ENCODE measurements at places on chromosomes 16 and 17.

- DNase-seq = no peak
These were observed 224.7 kb upstream of the NLRP1 start for GRCh38 chr17:5809056-5809455.

GRCh38 chr16:1754204-1754603, 17.1 kb downstream of the NME3 start:
- DNase-seq = no peak

GRCh38 chr17:3542410-3543088, 15.1 kb downstream of the TRPV3 start:
- DNase-seq = no peak

DNA sequence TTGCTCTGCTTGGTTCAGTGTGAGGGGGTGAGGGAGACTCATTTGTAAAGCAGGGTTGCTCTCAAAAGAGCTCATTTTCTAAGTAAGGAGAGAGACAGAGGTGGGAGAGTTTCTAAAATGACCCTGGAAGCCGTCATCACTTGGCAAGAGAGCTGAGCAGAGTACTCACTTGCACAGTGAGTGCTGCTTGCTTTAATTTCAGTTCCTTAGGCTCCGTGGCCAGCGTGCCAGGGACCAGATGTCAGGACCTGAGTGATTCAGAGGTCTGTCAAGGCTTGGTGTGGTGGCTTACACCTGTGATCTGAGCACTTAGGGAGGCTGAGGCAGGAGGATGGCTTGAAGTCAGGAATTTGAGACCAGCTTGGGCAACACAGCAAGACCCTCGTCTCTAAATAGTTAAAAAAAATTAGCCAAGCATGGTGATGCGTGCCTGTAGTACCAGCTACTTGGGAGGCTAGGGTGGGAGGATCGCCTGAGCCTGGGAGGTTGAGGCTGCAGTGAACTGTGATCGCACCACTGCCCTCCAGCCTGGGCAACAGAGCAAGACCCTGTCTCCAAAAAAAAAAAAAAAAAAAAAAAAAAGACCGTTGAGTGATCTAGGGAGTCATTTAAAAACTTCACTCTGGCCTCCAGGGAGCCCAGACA, 10.7 kb downstream of the ZNF205 start:
- DNase-seq = no peak

DNA sequence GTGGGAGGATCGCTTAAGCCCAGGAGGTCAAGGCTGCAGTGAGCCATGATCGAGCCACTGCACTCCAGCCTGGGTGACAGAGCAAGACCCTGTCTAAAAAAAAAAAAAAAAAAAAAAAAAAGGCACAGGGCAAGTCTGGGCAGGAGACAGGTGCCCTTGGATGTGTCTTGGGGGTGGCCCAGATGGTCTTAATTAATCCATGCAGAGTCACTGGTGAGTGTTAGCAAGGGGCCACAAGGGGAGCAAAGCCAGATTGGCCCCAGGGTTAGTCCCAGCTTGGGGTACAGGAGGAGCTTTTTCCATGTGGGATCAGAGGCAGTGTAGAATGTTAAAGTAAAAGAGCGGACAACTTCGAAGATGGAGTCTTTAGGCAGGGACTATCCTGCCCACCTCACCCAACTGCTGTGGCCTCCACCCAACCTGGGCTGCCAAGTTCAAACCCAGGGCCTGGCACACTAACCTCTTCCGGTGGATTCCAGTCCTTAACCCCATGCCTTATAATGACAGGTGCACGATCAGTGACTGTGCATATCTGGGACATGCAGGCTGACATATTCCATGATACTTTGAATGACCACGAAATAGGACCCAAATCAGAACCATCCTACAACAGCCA, 32.2 kb upstream of the MFSD6L start:
- DNase-seq = no peak

- no peak for DNase-seq
These were observed 715 bp downstream of the TLCD3A start for GRCh38 chr17:732902-733720.

DNA sequence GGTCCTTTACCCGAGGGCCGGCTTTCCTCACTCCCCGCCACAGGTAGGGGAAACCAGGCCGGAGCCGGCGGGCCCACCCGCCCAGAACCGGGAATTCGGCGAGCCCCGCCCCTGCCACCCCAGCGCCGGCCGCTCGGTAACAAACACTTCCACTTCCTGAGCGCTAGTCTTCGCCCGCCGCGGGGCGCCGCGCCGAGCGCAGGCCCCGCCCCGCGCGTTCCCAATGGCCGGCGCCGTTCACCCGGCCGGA, 224 bp upstream of the NHERF1 start:
- DNase-seq = no peak

GRCh38 chr17:7408252-7408727, 645 bp downstream of the NLGN2 start:
- DNase-seq = no peak

- peak; percentile 23 for DNase-seq
These were observed 5.5 kb upstream of the SLC25A35 start for GRCh38 chr17:8300627-8301242.

GRCh38 chr17:44038604-44039011, 23.8 kb upstream of the TMEM101 start:
- no peak for DNase-seq

GRCh38 chr16:83744441-83744981, 63.3 kb upstream of the HSBP1 start:
- no peak for DNase-seq

GRCh38 chr16:52466994-52467393, 79.9 kb downstream of the TOX3 start:
- no peak for DNase-seq

DNA sequence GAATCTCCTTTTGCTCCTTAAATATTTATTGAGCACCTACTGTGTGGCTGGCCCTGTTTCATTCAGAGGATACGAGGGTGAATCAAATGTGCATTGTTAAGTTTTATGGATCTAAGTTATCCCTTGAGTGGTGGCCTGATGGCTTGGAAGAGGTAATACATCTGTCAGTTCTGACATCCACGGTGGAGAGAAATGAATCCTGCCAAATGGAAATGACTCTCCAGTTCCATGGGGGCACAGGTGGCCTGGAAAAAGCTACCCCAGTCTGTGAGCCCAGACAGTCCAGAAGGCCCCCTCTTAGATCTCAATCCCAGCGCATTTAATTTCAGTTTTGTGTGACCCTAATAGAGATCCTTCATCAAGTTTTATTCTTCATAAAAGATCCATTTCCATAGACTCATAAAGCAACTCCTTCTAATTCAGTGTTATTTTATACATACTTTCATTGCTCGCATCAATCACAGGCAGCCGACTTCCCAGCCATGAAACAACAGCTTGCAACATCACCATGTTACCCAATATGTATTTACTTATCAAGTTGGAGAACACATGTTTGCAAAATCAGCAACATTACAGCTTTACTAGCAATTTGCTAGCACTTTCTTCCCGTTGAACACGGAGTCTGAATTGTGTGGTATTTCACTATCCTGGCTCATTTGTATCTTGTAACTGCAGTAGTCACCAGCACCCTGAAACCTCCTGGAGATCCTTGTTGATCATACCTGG, 334.8 kb upstream of the HSBP1 start:
- DNase-seq = no peak

- DNase-seq = no peak
These were observed 2.5 kb downstream of the ADPRM start for GRCh38 chr17:10699856-10700255.

GRCh38 chr17:4073983-4074830, 68.6 kb downstream of the ZZEF1 start:
- no peak for DNase-seq

GRCh38 chr16:31253642-31254045, 6.1 kb upstream of the ITGAM start:
- no peak for DNase-seq

DNA sequence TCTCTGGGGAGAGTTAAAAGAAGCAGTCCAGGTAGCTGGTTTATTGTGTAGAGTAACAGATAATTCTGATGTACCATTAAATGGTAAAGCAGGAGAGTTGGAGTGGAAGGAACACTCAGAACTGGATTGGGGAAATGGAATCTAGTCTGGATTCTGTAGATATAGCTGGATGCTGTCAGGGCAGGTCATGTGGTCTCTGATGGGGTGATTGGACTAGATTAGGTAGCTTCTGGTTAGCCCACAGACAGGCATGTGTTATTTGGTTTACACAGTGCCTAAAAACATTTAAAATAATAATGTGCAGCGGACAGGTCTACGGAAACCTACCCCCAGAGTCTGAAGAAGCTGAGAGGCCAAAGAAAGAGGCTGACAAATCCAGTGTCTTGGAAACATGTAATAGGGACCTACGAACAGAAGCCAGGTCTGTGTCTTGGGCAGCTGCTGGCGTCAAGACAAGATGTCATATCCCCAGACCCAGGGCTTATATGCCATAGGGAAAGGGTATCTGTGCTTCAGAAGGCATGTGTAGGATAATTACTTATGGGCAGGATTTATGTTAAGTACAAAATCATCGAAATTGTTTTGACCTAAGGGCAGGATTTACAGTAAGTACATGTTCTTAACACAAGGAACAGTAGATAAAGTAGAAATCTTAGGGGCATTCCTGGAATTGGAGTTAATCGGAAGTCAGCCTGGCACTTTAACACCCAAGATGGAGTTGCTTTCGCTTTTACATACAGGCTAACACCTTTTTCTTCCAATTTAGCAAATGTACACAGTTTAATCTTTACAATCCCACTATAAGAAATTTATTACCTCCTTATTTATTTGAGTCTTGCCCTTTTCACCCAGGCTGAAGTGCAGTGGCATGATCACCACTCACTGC, 12.4 kb downstream of the LUC7L3 start:
- DNase-seq = no peak

DNA sequence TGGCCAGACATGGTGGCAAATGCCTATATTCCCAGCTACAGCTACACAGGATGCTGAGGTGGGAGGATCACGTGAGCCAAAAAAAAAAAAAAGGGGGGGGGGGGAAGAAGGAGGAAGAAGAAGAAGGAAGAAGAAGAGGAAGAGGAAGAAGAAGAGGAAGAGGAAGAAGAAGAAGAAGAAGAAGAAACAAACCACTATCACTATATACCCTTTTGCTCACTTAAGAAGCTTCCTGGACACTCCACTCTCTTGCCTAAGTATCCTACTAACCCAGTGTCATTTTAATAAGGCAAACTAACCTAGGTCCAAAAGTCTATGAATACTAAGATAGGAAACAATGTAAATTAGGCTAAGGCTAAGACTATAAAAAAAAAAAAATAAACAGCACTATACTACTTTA, 54.8 kb downstream of the GPATCH8 start:
- no peak for DNase-seq

GRCh38 chr17:41301916-41302901, at the start of gene KRTAP29-1:
Gene KRTAP29-1 (minus strand): TSS chr17:41302851. CDS start chr17:41302851, 0 bp downstream.
- DNase-seq = no peak

DNA sequence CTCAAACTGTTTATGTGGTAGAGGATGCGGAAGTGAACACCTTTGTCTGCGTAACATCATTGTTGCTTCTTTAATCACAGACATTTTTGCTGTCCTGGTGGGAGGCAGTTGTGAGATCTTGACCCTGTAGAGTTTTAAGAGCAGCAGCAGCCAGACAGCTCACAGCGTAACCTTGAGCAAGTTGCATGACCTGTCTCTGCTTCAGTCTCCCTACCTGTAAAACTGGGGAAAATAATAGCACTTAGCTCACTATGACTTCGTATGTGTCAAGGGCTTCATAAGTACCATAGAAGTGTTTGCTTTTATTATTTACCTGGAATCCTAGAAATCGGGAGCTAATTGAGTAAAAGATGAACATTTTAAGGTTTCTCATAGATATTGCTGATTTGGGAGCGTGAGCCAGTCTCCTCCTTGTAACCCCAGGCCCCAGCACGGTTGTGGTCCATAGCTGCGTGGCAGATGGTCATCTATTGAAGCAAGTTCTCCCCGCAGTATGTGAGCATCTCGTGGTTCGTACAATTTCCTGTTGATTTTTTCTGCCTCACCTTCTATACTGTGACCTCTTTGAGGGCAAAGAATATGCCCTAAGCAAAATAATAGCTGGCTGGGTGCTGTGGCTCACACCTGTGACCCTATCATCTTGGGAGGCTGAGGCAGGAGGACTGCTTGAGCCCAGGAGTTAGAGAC, 34.4 kb downstream of the GPRC5B start:
- DNase-seq = no peak

GRCh38 chr17:62714016-62714777, 86.7 kb downstream of the MRC2 start:
- DNase-seq = no peak

DNA sequence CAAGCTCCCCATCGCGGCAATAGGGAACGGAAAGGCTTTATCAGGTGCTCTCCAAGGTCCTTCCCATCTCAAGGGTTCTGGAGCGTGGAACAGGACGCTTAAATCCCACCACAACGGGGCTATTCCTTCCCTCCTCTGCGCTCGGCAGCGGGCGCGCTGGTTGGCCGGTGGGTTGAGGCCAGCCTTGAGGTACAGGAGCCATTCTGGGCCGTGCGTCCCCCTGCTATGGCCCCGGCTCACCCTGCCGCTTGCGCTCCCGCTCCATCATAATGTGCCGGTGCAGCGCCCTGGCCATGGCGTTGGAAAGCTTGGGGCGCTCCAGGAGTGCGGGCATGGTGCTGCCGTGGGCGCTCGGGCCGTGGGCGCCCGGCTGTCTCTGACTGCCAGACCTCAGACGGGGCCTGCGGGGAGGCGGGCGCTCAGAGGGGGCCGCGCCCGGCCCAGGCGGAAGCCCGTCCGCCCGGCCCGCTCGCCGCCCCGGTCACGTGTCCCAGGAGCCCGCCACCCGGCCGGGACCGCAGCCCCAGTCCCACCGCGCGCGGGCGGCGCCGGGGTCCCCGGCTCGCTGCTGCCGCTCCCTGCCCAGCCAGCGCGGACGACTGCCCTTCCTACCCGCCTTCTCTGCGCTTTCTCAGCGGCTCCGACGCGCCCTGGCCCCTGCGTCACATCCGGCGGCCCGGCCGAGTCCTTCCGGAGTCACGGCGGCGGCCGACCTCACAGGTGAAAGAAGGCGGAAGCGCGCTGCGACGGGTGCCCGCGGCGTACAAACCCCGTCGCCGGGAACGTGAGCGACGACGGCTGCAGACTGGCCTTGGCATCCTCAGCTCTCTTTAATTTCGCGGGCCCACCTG, at the start of gene GPS2:
Gene GPS2, minus strand, starts transcription at position 642 of the 851 bp plus-strand sequence. Its CDS starts 308 bp downstream, at position 334.
- DNase-seq = peak; percentile 84

GRCh38 chr16:16150117-16150877, 73.0 kb downstream of the ABCC6 start:
- no peak for DNase-seq
